ENCODE measurements at places on chromosomes 5 and 9.

GRCh38 chr5:44719856-44720255, 88.9 kb upstream of the MRPS30 start:
- H3K27ac ChIP-seq: no peak overlapping the region
- no peaks in the 10 kb centered on the region for H3K4me1 ChIP-seq
- H3K36me3 ChIP-seq: no peaks in the 10 kb centered on the region
- no peak overlapping the region for H3K4me3 ChIP-seq
- no peaks in the 10 kb centered on the region for H3K27me3 ChIP-seq

GRCh38 chr5:88288528-88289197, 20.0 kb upstream of the TMEM161B start:
- no peaks in the 10 kb centered on the region for H3K36me3 ChIP-seq
- no peaks in the 10 kb centered on the region for H3K4me1 ChIP-seq
- DNase-seq: no peak
- no peak overlapping the region for H3K27ac ChIP-seq
- no peaks in the 10 kb centered on the region for H3K27me3 ChIP-seq

DNA sequence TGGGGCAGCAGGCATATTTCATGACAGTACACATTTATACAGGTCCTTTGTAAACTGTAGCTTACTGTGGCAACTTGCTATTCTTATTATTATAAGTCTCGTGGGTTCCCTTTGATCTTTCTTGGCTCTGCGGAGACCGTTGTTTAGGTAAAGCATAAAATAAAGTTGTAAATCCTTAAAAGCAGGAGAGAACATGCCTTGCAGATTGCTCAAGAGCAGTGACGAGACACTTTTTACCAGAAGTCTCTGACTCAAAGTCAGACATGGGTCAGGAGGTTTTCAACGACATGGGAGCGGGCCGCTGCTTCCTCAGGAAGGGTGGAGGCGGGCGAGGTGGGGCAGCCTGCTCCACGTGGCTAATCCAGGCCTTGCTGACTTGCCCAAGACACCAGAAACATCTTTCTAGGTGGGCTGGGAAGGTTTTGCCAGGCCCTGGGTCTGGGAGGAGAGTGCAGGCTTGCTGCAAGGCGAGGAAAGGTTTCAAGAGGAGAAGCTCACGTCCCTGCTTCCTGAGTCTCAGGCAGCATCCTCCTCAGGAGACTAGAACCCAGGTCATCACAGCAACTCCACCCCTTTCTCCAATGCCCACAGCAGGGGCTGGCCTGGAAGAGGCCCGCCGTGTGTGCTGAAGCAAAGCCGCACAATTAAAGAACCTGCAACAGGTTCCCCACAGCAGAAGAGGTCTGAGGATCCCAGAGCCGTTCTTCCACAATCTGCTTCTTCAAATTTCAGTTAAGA, 6.5 kb downstream of the TBC1D2 start:
- H3K27ac ChIP-seq: peak overlapping the region; percentile 17
- H3K4me1 ChIP-seq: peaks cover 16% of the 10 kb centered on the region
- H3K4me3 ChIP-seq: no peak overlapping the region
- no peaks in the 10 kb centered on the region for H3K36me3 ChIP-seq
- no peak for DNase-seq

GRCh38 chr5:83965441-83965840, 244.8 kb upstream of the HAPLN1 start:
- no peak overlapping the region for H3K27ac ChIP-seq
- H3K36me3 ChIP-seq: no peaks in the 10 kb centered on the region
- no peak for DNase-seq

Data from natural killer cell treated with Interleukin-12 subunit alpha and Interleukin-12 subunit beta and Interleukin-15 and Interleukin-18, amount 100 ng/mL, for 72 hours (primary cell).